ENCODE measurements at places on chromosomes 16 and 17.

GRCh38 chr17:50372222-50372757, 694 bp downstream of the MRPL27 start:
- no peak for DNase-seq

- DNase-seq: no peak
Observed at GRCh38 chr17:55830699-55831471, 80.0 kb downstream of the PCTP start.

GRCh38 chr16:22969567-22969966, 155.6 kb downstream of the HS3ST2 start:
- DNase-seq: no peak

DNA sequence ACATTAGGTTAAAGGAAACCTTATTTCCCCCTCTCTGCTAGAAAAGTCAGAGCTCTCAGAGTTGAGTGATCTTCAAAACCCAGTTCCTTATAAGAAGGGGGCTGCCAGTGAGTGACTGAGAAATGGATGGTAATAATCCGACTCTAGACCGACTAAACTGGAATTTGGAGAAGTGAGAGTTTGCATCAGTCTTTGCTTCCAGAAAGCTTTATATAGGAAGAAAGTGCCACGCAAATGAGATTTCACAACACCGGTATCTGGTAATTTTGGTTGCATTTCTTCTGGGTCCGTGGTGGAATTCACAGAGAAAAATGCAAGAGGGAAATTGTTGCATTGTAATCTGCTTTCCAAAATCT, 271.4 kb downstream of the MAF start:
- no peak for DNase-seq

DNA sequence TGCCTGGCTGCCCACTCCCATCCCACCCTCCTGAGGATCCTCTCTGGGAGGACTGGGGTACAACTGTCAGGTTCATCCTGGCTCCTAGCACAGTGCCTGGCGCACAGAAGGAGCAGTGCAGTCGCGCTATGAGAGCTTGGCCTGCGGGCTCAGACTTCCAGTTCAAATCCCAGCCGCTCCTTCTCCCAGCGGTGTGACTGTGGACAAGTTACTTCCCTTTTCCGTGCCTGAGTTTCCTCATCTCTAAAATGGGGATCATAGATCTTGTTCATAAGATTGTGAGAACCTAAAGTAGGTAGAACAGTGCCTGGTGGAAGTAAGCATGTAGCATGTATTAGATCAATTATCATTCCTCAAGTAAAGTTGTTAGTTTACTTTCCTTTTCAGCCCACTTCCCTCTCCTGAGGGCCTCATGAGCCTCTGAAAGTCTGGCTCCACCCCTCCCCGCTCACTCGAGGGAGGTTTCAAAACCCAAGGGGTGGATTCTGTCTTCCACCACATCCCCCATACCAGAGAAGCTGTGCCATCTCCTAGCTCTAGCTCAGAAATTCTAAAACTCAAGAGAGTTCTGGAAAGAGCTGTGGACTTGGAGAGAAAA, 19.9 kb upstream of the COL1A1 start:
- DNase-seq: no peak

- no peak for DNase-seq
Observed at GRCh38 chr16:14365200-14365851, 264.7 kb downstream of the PARN start.

GRCh38 chr16:2002406-2003230, 7.0 kb downstream of the ZNF598 start:
- no peak for DNase-seq

DNA sequence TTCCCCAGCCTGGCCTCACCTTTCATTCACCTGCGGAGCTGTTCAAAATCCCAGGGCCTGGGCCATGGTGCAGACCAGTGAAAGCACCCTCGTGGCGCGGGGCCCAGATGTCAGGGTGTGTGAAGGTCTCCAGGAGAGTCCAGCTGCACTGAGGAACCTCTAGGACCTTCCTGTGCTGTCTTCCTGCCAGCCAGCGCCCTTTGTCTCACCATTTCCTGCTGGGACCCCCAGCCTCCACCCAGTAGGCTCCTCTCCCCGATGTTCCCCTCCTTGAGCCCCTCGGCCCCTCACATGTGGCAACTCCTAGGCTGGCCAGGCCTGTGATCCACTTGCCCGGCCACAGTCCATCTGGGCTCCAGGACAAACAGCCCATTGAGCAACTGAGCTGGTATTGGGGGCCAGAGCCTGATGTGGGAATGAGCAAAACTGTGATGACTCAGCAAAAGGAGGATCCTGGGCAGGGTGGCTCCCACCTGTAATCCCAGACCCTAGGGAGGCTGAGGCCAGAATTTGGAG, 677 bp downstream of the SULT1A2 start:
- no peak for DNase-seq

GRCh38 chr17:64774888-64775540, 112.9 kb upstream of the SMURF2 start:
- no peak for DNase-seq

DNA sequence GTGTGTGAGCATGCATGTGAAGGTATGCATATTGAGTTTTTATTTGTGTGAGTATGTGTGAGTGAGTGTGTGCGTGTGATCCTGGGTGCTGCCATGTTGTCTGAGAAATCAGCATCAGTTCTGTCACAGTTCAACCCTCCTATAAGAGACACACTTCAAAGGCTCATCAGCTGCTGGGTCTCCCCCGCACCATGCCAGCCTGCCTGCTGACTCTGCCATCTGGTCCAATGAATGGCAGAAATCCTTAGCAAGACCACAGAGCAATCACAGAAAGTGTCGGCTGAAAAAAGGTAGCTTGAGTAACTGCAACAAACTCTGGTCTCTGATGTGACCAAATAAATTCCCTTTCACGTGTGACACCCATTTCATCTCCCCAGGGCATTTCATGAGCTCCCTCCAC, 381.8 kb upstream of the MAF start:
- no peak for DNase-seq

DNA sequence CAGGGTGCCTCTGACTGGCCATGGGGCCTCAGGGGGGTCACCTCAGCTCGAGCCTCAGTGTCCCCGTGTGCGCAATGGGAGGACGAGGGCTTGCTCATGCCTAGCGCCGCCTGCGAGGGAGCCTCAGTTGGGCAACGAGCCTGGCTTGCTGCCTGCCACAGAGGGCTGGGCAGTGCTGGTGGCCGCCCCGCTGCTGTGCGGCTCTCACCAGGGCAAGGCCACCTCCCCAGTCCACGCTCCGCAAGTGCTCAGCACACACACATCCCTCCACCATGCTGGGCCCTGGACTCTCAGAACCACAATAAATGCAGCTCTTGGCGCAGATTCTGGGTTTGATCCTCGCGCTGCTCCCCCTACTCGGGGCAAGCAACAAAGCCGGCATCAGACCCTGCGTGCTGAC, 76.2 kb downstream of the ENGASE start:
- no peak for DNase-seq

DNA sequence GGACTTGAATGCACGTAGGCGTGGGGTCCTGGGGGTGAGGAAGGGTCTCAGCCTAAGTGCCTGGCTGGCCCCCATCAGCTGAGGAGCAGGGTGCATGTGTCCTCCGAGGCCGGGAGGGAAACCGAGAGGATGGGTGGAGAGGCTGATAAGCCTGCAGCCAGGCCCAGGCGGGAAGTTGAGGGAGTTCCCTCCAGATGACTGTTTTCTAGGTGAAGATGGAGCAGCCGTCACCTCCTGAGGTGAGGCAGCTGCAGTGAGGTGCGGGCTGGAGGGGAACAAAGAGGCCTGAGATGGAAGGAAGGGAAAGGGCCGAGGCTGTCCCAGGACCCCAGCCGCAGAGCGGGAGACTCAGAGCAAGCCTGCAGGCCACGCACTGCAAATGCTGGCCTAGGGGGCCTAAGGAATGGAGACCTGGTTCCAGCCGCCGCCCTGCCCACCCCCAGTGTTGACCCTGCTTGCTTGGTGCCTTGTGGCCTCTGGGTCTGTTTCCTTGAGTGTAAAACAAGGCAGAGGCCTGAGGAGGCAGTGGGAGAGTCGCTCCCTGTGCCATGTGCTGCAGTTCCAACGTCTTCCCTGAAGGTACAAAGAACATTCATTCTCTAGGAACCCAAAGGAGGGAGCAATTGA, 3.0 kb downstream of the PECAM1 start:
- DNase-seq: no peak

DNA sequence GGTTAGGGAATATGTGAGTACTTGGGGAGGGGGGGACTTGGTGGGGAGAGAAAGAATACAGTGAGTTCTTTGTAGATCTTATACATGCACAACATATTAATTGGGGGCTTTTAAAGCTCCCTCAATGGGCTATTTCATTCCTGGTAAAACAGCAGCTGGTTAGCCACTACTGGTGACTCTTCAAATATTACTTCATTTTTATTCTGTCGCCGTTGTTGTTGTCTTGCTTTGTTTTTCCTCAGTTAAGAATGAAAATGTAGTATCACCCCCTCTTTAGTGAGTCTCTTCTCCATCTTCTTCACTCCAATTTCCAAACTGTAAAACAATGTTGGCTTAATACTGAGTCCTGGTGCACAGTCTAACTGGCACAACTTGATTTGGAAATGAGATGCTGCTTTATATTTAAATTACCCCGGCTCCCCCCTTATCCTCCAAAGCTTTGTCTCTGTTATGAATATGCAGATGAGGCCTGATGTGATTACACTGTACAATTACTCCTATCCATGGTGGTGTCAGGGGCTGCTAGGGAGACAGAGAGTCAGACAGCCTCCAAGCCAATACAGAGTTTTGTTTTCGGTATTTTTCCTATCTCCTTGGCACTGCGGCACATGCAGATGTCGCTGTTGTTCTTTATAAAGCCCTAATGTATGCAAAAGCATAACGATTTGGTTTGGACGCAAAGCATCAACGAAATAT, 256.9 kb upstream of the PMFBP1 start:
- no peak for DNase-seq

DNA sequence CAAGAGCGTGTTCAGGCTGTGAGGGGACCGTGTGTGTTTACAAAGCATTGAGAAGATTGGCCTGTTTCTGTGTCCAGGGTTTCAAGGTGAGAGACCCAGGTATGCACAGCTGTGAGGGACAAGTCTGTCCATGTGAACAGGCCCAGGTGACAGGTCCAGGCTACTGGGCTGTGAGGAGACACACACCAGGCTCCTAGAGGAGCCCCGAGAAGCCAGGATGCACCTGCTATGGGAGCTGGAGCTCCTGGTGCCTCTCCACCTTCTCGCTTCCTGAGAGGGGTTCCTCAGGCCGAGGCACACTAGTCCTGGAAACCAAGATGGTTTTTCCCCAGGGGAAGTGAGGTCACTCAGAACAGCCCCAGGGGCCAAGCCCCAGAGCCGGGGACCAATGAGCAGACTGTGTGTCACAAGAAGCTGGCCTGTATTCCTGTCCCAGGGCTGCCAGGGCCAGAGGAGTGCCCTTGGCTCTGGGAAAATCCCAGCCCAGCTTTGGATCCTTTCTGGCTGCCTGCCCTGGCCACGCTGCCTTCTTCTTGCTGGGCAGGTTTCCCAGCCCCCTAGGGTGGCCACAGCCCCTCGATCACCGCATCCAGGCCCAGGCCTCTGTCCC, 153.4 kb upstream of the PLCG2 start:
- no peak for DNase-seq

DNA sequence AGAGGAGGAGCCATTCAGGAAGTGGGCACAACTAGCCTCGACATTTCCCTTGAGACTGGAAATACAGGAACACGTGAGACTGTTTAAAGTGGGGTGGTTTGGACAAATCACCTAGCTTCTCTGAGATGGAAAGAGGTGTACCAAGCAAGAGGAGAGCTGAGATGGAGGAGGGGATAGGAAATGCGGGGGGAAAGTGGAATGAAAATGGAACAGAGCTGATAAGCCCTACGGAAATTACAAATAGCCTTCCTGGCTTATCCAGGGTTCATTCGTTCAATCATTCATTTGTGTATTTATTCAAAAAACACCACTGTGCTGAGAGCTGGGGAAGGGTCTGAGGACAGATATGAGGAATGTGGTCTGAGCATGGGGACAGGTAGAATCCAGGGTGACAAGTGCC, 64.1 kb downstream of the ASIC2 start:
- DNase-seq: no peak

GRCh38 chr16:72291121-72291520, 119.2 kb upstream of the PMFBP1 start:
- no peak for DNase-seq

DNA sequence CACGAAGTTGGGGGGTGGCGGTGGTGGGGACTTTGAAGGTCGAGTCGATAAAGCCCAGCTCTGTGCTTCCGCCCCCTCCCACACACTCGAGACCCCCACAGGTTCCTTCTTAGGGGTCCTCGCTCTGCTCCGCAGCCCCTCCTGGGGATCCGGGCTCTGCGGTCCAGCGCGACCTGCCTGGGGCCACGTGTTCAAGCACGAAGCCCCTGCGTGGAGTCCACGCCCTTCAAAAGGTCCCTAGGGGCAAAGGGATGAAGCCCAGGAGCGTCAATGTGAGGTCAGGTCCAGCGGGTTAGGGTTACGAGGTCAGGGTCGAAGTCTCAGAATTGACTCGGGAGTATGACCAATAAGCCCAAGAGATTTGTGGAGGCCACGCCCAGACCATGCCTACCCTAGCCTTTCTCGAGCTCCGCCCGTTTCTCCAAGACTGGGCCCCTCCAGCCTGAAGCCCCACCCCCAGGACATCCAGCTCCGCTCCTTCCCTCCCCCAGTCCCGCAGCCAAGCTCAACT, 786 bp upstream of the CACNA1G start:
- no peak for DNase-seq

DNA sequence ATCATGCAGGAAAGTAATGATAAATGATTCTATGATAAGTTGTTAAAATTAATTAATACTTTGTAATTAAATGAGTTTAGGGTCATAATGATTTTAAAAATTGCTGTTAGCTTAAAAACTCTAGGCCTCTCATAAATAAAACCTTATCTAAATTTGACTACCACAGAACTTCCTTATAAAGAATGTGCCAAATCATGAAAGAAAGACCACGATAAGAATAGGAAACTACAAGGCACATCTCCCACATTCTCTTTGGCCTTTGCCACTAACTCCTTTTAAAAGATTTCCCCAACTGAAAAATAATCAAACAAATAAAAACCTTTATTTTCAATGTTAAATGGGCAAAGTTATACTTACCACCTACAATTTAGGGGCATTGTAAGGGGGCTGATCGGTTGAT, 164.6 kb upstream of the C17orf78 start:
- DNase-seq: no peak

DNA sequence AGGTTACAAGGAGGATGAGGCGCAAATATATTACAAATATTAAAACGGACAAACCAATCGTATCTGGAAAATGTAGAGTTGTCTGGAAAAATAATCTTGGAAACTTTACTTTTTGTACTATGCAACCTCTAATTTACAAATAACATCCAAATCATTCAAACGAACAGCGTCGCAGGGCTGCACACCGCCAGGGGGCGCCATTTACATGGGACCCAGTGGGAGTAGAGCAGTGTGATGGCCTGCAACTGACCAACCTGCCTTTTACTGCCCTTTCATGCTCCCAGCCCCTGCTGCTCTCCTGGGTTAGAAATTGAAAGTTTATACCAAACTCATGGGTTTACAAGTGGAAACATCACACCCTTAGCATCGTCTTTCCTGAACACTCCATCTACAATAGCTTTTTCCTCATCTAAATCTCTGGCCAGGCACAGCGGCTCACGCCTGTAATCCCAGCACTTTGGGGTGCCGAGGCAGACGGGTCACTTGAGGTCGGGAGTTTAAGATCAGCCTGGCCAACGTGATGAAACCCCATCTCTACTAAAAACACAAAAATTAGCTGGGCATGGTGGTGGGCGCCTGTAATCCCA, 10.0 kb downstream of the PITPNC1 start:
- DNase-seq: peak; percentile 5

Measured in NCI-H510A (cell line).